LHCN-M2 (cell line): ENCODE measurements at places on chromosomes 5 and 9. TPM values are rescaled to one million over a fixed set of nuclear protein-coding genes. Genes with fewer than 3 reads are reported as not detected.

PCDHB9 gene
- 2.8 and 3.1 TPM in 2 replicates for total RNA-seq

CCDC152 gene
- total RNA-seq: under 0.01 TPM in 1 of 2 replicates, not detected in the other

- peak; percentile 51 for DNase-seq
Measured at GRCh38 chr5:132093271-132093670, 19.7 kb downstream of the CSF2 start.

DNA sequence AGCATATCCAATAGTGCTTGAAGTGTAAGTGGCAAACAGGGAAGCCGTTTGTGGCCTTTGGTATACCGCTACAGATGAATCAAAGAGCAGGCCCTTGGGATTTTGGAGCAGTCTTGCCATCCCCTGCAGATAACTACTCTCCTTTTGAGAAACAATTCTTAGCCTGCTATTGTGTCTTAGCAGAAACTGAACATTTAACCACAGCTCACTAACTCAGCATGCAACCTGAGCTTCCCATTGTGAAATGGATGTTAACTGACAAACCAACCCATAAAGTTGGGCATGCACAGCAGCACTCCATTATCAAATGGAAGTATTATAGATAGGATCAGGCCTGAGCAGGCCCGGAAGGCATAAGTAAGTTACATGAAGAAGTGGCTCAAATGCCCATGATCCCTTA, 315.3 kb upstream of the PTGER4 start:
- no peak for DNase-seq

DNA sequence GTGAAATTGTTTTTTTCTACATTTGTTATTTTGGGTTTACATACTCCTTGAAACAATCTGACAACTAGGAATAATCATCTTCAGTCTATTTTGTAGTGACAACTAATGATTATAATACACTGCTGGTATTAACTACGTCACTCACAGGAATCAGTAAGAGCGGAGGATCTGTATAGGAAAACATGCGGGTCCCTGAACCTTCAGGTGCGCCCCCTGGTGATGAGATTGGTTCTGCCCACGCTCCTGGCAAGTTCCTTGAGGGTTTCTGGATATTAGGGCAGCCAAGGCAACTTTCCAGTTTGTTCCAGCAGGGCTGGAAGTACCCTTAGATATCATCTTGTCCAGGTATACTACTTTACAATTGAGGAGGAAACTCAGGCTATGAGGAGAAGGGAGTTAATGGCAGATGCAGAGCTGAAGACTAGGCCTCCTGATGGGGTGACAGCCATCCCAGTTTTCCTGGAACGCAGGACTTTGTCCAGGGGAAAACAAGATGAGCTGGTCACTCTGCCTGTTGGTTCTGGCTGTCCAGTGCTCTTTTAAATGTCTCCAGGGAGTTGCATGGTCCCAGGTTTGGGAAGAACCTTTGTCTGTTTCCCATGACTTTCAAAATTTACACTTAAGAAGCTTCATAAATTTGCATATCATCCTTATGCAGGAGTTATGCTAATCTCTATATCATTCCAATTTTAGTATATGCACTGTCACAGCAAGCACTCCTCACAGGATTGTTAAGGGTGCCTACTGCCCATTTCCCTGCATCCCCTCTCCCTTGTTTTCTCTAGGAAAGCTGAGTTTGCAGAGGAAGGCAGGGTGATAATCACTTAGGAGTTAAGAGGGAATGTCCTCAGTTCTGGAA, 14.9 kb upstream of the WNT8A start:
- peak; percentile 65 for DNase-seq

- DNase-seq: no peak
Measured at GRCh38 chr9:38286357-38286756, 106.1 kb upstream of the ALDH1B1 start.

- DNase-seq: no peak
Measured at GRCh38 chr9:1882711-1883403, 132.3 kb upstream of the SMARCA2 start.

- DNase-seq: no peak
Measured at GRCh38 chr5:133364936-133365707, 247.2 kb downstream of the FSTL4 start.

DNA sequence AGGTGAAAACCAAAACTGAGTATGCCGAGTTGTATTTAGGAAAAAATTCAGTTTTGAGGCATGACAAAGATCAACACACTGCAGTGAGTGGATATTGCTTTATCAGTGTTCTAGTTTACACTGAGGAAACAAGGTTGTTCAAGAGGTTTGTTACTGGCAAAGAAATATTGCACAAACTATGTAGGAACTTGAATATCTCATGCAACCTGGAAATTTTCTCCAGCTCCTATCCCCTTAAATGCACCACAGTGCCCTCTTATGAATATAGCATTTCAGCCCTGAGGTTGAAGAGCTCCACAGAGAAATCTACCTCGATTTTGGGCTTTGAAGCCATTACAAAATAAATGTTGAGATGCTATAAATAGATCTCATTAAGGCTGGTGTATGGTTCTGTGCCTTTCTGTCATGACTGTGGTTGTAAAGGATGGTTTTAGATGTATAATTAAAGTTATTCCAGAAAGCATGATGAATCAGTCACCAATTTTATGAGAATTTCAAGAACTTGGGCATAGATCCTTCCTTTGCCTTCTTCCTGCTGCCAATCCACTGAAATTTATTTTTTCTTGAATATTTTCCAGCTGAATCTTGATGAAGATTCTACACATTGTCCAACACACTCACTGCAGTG, 159.3 kb downstream of the SPATA31D1 start:
- DNase-seq: no peak

DNA sequence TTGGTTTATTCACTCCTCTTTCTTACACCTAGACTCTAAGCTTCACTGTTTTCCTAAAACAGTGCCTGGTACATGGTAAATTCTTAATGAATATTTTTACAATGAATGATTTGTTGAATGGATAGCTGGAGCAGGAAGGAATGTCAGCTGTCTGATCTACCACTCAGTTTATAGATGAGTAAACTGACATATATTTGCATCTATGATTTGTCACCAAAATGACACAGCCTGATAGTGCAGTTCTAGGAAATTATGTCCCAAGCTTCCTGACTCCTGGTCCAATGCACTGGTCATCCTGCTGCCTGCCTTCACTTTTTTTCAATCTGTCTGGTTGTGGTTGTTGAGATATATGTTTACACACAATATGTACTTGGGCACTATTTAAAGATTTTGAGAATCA, 651.7 kb upstream of the WWC1 start:
- DNase-seq: peak; percentile 63

DNA sequence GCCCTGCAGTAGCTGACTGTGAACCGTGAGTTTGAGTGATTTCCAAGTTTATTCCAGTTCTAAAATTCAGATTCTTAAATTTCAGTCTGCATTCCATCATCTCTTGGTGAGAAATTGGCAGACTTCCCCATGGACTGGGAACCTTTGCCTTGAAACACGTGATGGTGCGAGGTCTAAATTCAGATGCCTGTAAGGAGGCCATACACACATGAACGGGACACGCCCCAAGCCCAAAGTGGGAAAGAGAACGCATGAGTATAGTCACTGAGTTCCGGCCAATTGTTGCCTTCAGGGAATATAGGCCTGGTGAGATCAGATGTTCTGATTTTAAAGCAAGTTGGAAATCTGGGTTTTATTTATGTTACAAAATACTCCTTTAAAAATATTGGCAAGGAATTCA, 1084.4 kb upstream of the WWC1 start:
- DNase-seq: peak; percentile 45

GRCh38 chr5:126869005-126869451, 92.1 kb downstream of the LMNB1 start:
- DNase-seq: peak; percentile 21

DNA sequence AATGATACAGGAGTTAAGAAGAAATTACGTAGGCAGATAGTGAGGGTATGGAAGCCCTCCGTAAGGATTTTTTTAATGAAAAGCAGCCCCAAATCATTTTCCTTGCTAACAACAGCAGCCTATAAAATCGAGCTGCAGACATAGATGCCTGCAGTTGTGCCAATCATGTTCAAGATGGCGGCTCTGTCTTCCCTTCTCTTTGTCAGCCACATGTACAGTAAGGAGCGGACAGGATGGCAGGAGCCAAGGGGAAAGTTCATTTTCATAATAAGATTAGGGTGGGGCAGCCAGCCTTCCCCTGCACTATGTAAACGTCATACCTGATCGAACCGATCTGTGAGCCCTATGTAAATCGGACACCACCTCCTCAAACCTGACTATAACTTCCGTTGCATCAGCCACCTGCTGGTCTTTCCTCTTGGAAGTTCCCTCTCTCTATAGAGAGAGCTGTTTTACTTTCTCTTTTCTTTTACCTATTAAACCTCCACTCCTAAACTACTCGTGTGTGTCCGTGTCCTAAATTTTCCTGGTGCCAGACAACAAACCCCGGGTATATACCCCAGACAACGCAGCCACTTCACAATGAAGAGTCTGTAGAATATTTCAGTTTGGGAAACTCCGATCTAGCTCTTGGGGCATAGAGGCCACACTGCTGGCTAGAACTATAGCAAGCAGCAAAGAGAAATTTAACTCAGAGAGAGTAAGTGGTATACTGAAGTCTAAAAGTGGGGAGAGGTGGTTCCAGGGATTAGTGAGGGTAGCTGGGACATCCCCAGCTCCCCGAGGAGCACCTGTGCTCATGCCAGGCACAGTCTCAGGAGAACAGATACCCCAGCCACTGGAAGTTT, 20.8 kb upstream of the SLC24A2 start:
- DNase-seq: no peak

EIF4E1B gene
- total RNA-seq: not detected in 2 replicates

DOK3 gene
- 7.0 and 14.8 TPM in 2 replicates for total RNA-seq

FAM151B gene
- 3.0 and 3.1 TPM in 2 replicates for total RNA-seq

GRCh38 chr5:126138281-126138931, 284.8 kb upstream of the GRAMD2B start:
- DNase-seq: peak; percentile 84

- DNase-seq: peak; percentile 30
Measured at GRCh38 chr9:132584601-132585560, 2.5 kb downstream of the BARHL1 start.

DDX4 gene
- not detected in 2 replicates for total RNA-seq

GRCh38 chr9:127608104-127608966, 3.7 kb upstream of the STXBP1 start:
- DNase-seq: no peak

DNA sequence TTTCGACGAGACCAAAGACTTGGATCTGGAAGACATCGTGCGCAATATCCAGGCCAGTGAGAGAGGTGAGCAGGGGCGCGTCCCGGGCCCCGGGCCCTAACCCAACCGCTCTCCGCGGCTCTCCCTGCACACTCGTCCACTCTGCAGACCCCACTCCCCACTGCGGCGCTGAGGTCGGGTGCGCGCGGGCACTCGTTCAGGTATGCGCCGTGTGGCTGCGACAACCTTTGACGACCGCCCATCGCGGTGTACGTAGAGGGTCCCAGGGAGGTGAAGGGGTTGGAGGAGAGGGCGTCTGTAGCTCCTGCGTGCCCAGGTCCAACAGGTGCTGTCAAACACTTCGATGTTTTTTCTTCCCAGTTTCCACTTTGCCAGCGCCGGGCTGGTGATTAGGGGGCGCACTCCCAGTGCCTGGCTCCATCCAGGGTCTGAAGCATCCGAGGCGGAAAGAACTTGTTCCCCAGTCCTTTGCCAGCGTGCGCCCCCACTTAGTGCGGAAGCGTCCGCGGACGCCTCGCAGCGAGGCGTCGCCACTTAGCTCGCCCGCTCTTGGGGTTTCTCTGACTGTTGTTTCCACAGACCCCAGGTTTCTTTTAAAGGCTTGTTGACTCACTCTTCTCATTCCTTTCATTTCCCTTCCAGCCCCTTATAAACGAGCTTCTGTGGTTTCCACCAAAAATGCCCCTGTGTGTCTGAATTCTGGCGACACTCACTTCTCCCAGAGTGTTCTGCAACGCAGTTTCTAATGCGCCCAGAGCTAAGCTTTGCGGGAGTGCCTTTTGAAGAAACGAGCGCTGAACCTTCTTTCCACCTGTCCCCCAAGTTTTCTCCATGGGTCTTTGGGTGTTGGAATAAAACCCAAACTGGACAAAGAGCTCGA, 1.6 kb downstream of the NPR3 start:
- peak; percentile 11 for DNase-seq

DNA sequence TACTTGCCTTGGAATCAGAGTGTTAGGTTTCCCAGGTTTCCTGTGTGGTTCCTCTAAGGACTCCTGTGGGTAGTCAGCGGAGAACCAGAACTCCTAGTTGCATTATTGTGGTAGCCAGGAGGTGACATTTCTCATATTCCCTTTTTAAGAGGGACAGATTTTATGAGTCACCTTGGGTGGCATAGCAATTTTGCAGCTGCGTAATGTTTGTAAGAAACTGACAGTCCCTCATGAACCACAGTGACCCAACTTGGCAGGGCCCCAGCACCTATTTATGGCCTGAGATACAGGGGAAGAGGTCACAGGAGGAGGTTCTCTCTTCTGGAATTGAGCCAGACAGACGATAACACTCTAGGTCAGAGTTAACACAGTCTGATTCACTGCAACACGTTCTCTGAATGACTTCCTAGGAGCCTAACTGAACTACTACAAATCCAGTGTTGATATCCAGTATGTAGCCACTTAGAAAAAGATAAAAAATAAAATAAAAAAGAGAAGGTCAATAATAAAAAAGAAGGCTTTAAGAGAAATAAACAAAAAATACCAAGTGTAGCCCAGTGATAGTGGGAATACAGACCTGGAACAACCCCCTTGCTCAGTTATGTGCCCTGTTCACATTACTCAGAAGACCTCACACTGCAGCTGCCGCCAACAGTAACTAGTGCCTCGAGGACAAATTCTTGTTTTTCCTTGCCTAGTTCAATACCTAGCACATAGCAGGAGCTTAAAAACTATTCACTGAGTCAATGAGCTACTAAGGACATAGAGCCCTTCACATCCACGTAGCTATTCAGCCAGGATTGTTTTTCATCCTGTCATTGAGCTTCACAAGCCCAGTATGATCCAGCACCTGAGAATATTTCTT, 50.7 kb upstream of the VLDLR start:
- DNase-seq: peak; percentile 95

DNA sequence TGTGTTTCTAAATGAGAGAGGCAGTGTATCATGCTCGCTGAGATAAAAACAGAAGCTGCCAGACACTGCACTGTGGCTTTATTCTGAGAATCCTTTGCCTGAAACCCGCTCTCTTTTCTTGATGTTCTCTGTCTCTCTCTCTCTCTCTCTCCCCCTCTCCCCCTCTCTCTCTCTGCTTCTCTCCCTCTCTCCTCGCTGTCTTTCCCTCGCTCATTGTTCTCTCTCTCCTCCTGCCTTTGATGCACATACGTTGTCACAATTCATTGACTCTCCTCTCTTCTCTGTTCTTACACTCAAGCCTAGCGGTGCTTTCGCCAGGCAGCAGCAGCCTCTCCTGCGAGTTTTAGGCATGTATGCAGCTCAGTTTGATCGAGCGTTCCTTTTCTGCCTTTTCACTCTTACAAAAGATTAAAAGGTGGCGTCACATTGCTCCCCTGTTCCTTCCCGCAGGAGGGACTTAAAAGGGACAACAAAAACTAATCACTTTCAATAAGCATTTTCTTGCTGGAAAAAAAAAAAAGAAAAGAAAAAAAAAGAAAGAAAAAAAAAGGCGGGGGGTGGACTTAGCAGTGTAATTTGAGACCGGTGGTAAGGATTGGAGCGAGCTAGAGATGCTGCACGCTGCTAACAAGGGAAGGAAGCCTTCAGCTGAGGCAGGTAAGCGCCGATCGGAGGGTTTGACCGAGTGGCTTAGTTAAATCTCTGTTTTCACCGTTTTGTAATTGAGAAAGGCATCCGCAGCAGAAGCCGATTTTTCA, 717.9 kb upstream of the WWC1 start:
- DNase-seq: peak; percentile 19
